Activated CD4-positive, alpha-beta T cell treated with anti-CD3 and anti-CD28 coated beads for 1 hour (primary cell): ENCODE measurements at places on chromosomes 6 and 20.

GRCh38 chr6:150590446-150590845, 9.2 kb upstream of the PLEKHG1 start:
- DNase-seq, result no peak

- DNase-seq, result no peak
Measured at GRCh38 chr6:40755046-40755681, 168.0 kb upstream of the LRFN2 start.

- no peak for DNase-seq
Measured at GRCh38 chr6:128131036-128131435, 230.2 kb upstream of the THEMIS start.

DNA sequence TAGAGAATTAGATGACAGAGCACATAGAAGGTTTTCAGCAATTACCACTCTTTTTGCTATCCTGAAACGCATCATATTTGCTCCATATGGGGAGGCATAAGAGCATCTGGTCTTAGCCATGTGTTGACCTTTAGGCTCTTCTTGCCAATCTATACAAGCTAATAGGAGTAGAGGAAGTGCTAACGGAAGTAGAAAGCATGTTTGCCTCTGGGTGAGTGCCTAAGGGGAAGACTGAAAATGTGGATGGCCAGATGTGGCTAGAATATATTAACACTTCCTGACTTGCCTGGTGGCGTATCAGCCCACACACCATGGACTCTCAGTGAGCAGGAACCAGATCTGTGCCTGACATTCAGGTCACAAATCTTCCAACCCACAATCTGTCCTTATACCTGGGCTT, 136.3 kb downstream of the LRRC1 start:
- no peak for DNase-seq

- no peak for DNase-seq
Measured at GRCh38 chr6:44025226-44025625, 102.0 kb downstream of the MRPL14 start.
